Stimulated activated CD4-positive, alpha-beta T cell treated with anti-CD3 and anti-CD28 coated beads, Interleukin-1b, Interleukin-23, amount 100 ng/mL, for 1 hour (primary cell): ENCODE measurements at places on chromosomes 1 and 21.

DNA sequence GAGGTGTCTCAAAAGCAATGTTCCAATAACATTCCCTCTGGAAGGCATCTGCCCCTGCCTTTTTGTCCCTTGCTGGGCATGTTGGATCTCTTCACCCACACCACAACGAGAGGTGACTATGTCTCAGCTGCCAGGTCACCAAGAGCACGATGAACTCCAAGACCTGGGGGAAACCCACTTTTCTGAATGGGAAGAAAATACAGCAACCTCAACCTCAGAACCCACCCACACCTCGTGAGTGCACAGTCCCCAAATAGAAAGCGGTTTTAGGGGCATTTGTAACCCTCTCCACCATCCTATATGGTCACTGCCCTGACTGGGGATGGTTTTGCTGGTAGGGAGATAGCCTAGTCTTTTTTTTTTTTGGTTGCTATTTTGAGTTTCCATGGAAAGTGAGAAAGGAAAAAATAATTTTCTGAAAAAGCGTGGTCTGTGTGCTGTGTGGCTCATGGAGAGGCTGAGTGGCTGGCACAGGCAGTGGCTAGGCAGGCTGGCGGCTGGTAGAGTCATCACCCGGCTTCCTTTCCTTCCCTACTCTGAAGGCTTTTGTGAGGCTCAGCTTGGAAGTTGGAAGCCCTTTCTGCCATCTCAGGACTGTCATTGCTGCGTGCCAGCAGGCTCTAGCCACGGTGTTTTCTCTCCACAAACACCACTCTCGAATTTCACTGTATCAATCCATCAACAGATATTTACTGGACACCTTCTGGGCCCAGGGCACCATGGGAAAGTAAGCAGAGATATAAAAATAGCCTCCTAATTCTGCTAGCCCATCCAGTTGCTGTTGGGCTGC is 15.8 kb downstream of the TSPAN2 start:
- DNase-seq: no peak

GRCh38 chr1:8032366-8032910 is 6.3 kb upstream of the ERRFI1 start:
- DNase-seq: no peak

DNA sequence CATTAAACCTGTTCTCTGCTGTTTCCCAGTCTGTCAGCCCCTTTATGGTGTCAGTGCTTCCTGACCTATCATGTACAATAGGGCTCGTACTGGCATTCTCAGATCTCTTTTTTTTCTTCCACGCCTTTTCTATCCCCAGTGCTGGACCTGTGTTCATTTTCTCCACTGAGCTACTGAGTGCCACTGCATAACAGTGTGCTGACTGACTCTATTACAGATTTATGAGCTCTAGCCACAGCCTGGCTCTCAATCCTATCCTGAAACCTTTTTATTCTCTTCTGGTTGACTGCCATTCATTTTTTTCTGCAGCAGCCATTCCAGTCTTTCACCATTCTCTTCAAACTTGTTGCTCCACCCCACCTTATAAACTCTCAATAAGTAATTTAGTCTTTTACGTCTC is 59.6 kb upstream of the MACF1 start:
- DNase-seq: no peak

- DNase-seq: no peak
Measured at GRCh38 chr1:29767088-29767685, 530.9 kb downstream of the PTPRU start.

GRCh38 chr1:33637846-33638440 is 165.5 kb downstream of the ZSCAN20 start:
- no peak for DNase-seq

DNA sequence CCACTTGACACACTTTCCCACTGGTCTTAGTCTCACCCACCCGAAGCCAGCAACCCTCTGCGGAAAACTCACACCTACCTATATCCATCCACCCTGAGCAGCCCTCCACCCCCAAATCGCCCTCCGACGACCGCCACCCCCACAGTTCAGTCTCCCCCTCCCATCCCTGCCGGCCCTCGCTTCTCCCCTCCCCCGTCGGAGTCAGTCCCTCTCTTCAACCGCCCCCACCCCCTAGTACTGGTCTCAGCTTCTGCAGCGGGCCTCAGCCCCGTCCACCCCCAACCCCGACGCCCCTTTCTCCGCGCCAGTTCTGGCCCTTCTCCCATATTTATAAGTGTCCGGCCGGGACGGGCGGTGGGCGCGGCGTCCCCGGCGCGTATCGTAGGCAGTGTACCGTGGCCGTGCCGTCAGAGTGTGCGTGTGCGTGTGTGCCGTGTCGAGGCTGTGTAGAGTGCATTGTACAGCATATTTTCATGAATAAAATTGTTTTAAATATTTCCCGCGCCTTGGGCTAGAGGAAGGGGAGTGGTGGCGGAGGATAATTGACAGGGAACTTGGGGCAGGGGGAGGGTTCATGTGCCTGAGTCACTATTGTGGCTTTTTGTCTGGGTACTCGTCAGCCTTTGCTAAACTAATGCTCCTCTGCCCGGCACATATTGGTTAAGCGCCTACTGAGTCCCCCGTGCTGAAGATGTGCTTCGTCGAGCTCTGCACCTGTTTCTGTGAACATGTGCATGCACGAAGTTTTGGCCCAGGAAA is 22.0 kb downstream of the FOXO6 start:
- DNase-seq: no peak

- DNase-seq: no peak
Measured at GRCh38 chr1:218482683-218483082, 137.5 kb downstream of the TGFB2 start.

DNA sequence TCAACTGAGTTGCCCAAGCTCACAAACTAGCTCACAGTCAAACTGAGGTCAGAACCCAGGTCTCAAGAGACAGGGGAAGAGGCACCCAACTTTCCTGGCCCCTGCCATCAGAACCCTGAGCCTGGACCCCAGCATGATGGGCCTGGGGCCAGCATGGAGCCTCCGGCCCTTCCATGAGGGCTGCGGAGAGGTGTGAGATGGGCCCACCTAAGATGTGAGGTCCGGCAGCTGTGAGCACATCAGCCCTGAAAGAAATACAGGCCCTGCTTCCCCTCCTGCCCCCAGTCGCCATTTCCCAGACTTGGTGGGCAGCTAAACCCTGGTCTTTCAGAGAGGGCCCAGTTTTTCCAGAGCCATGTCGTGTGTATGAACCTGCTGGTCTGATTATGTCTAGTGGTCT is 30.6 kb downstream of the QSOX1 start:
- no peak for DNase-seq

DNA sequence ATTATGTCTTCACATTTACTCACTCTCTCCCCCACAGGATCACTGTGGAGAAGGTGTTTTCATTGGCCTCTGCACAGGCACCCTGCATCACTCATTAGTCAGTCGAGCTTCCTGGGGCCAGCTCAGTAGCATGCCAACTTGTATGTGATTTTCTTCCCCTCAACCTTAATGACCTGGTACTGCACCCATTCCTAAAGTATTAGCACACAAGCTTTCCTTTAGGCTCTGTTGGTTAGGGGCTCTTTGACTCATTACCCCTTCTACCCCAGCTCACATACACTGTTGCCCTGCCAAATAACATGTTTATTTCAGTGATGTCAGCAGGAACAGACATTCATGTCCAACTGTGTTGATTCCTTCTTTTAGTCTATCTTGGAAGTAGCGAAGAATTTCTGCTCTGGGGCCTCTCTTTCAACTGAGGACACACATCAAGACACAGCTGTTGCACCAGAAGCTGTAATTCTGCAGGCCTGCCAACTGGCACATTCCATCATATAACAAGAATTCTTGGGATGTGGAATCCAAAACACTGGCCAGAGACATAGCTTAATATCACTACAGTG is 603.5 kb upstream of the ADAMTS5 start:
- no peak for DNase-seq

GRCh38 chr1:210500831-210501230 is 172.1 kb downstream of the HHAT start:
- DNase-seq: no peak

DNA sequence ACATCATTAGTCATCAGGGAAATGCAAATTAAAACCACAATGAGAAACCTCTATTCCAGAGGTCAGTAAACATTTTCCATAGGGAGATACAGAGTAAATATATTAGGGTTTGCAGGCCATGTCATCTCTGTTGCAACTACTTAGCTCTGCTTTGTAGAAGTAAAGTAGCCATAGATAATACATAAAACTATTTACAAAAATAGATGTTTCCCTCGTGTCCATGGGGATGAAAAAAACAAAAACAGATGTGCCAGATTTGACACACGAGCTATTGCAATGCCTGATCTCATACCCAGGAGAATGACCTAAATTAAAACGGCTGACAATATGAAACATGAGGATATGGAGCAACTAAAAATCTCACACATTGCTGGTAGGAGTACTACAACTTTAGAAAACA is 17.3 kb downstream of the LTN1 start:
- DNase-seq: no peak

DNA sequence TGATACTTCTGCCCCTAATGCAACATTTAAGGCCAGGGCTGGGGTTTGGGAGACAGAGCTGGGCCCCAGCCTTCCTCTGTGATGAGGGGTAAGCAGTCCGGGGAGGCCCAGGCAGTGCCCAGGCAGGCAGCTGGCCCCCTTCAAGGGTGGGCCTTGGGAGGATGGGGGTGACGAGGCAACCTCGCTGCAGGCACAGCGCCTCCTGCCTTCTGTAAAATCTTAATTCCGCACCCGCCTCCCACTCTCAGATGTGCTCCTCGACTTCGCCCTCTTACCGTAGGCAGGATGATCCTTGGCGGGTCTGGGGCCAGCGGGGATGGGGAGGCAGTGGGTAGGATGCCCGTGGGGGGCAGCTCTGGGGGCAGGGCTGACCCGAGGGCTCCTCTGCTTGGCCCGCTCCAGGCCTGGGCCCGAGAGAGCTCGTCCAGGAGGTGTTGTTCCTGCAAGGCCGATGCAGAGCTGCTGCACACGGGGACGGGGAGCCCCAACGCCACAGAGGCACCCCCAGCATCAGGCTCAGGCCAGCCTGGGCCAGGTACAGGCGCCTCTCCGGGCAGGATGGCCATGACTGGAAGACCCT is 9.1 kb downstream of the C21orf58 start:
- no peak for DNase-seq

DNA sequence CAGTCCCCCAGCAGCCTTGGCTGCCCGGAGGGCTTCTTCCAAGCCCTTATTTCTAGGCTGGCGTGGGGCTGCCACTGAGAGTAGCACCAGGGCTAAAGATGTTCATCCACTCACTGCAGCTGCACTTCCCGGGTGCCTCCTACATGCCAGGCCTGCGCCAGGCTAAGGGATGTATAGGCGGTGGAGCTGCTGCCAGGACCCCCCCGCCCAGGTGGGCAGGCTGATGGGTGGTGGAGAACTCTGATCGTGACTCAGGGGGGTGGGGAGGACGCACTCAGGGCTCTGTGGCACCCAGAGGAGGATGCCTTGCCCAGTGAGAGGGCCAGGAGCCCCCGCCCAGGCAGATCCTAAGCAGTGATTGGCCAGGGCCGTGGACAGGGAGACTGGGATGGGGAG is 34.1 kb downstream of the CFAP74 start:
- no peak for DNase-seq

DNA sequence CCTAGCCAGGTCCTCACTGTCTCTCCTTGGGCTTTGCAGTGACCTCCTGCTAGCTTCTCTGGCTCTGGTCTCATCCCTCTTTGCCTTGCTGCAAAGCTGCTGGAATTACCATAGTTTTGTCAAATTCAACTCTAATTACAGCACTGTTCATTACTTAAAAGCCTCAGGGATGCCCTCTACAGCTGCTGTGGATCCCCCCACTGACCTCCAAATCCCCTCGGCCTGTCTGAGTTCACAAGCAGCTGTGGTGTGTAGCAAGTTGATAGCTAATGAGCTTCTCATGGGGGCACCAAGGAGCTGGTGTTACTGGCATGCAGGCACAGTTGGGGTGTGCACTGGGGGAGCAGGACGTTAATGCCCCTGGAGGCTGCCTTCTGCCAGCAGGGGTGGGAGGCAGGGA is 24.8 kb downstream of the NIPAL3 start:
- no peak for DNase-seq

- no peak for DNase-seq
Measured at GRCh38 chr1:209319549-209319948, 264.0 kb upstream of the CAMK1G start.
